ENCODE measurements at places on chromosomes 6 and 20.

DNA sequence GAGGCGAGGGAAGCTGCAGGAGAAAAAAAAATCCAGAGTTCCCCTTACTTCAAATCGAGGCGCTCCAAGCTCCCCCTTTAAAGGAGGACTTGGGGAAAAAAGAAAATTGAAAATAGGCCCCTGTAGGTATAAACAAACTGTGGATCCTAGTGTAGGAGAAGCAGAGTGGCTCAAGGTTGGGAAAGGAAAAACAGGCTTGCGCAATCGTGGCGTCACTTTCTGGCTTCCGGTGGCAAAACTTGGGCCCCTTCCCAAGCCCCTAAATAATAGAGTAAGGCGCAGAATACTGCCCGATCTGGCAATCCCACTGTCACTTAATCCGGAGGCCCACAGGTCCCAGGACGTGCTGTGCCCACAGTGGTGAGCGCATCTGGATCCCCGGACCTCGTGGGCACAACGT is 8.0 kb downstream of the PAX1 start:
- DNase-seq: no peak

DNA sequence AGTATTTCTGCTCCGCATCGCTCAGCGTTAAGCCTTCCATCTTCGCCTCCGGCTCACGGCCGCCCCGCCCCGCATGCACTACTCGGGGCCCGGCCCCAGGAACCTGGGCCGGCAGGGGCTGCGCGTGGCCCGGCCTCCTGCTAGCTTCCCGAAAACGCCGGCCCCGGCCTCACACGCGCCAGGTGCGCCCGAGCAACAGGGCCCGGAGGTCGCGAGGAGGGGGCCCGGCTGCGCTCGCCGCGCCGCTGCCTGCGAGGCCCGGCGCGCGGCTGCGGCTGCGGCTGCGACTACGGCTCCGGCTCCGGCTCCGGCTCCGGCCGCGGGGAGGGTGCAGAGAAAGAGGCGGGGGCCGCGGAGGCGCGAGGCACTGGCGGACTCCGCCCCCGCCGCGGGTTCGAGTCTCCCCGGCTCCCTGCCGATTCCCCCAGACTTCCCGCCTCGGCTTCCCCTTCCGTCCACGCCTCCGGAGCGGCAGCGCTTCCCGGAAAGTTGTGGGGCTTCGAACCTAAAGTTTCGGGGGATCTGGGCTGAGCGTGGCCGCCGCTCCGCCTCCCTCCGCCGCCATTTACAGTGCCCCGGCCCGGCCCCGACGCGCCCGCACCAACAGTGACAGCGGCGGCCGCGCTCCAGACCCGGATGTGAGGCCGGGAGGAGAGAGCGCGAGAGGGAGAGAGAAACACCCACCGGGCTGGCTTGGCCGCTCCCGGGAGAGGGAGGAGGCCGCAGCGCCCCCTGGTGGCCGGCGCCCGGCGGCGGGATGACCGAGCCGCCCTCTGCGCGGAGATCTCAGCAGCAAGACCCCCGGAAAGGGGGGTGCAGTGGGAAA is at the start of gene REPS1:
Gene REPS1, minus strand, starts transcription at position 611 of the 826 bp plus-strand sequence. Its CDS starts 571 bp downstream, at position 40.
- DNase-seq: peak; percentile 95

- DNase-seq: peak; percentile 89
These were observed 73.1 kb downstream of the HIVEP2 start for GRCh38 chr6:142871910-142872331.

GRCh38 chr6:140382355-140382754 is 1007.9 kb upstream of the CITED2 start:
- no peak for DNase-seq

DNA sequence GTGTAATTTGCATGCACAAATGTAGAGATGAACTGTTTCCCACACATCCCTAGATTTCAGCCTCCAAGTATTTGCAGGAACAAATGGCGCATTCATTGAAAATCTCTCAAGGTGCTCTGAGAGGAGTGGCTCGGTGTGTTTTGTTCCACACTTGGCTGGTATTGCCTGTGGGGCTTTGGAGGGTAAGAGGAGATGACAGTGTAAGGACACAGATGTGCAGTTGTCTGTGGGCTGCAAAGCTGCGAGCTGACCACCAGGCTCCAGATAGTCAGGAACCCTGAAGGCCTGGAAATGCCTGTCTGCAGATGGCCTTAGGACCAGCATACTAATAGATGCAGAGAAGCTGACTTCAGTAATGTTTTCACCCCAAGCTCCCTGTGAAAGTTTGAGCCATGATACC is 57.7 kb upstream of the PBOV1 start:
- no peak for DNase-seq

DNA sequence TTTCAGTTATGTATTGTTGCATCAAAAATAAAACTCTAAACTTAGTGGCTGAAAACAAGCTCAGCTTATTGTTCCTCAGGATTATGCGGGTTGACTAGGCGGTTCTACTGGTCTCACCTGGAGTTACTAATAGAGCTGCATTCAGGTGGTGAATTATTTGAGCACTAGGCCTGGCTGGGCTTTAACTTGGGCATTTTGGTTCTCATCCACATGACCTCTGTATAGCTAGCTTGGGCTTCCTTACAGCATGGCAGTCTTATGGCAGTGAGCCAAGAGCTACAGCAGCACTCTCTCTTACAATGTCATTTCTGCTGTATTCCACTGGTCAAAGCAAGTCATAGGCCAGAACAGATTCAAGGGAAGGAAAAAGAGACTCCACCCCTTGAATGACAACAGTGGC is 1.6 kb downstream of the PGBD1 start:
- DNase-seq: no peak

DNA sequence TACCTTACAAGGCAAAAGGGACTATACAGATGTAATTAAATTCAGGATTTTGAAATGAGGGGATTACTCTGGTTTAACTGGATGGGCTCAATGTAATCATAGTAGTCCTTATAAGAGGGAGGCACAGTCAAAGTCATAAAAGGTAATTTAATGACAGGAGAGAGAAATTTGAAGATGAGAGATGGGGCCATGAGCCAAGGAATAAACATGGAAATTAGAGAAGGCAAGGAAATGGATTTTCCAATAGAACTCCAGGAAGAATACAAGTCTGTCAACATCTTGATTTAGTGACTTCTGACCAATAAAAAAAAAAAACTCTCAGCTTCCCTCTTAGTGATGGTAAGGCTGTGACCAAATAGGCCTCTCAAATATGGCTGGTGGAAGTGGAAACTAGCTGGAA is 101.9 kb upstream of the BEND3 start:
- DNase-seq: no peak

DNA sequence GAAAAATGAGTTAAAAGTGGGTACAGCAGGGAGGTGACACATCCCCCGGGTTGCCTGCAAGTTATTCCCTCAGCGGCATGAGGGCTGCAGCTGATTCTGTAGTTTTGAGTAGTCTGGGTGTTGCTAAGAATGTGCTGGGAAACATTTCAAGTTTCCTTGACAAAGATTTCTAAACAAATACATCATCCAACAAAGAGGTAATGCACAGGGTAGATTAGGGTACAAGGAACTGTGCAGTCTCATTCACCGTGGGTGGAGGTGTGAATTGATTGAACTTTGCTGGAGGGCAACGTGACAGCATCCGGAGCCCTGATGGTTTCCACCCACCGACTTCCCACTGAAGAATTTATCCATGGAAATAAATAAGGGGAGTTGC is 21.8 kb downstream of the CASS4 start:
- peak; percentile 80 for DNase-seq

GRCh38 chr6:37313723-37314486 is 39.9 kb upstream of the RNF8 start:
- no peak for DNase-seq

- no peak for DNase-seq
These were observed 34.7 kb downstream of the PLEKHG1 start for GRCh38 chr6:150634176-150634963.

DNA sequence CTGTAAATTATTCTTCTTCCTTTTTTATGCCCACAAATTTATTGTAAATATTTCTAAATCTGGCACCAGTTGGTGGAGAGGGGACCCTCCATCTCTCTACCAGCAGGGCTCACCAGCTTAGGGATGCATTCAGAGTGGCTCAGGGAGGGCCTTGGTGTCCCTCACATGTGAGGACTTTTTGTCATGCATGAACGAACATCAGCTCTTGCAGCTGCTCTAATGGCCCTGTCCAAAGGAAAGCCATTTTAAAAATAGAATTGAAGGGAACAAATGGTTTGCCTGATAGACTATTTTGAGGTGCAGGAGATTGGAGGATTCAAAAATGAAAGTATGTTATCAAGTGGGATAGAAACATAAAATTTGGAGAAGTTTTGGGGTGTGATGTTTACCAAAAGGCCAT is 37.5 kb upstream of the KLHL31 start:
- no peak for DNase-seq

GRCh38 chr20:46111028-46111835 is 6.9 kb upstream of the CD40 start:
- no peak for DNase-seq

GRCh38 chr20:50788045-50788991 is 6.5 kb upstream of the BCAS4 start:
- peak; percentile 78 for DNase-seq

DNA sequence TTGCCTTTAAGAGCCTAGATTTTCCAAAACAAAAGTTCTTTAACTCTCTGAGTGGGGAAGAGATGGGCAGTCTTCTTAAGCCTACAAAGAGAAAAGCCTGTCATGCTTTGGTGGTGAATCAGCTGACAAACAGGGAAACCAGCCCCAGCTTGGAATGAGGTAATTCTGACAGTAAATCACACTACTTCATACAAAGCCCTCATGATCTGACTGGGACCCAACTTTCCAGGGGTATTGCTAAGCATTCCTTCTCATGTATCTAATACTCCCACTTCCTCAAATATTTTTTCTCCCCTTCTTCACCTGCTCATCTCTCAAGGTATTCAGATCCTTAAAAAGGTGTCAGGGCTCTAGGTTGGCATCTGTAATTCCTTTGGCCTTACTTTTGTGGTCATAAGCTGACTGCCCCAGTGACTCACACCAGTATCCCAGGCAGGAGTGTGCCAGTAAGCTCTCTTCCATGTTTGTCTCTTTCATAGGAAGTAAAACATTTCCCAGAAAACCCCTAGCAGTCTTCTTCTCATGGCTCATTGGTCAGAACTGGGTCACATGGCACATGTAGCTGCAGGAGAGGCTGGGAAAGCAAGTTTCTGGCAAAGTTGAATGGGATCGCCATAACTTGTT is 15.0 kb upstream of the TBC1D22B start:
- peak; percentile 88 for DNase-seq

- DNase-seq: no peak
These were observed 64.3 kb upstream of the MLN start for GRCh38 chr6:33868141-33868540.

GRCh38 chr20:9149796-9150195 is 80.9 kb downstream of the PLCB4 start:
- no peak for DNase-seq

DNA sequence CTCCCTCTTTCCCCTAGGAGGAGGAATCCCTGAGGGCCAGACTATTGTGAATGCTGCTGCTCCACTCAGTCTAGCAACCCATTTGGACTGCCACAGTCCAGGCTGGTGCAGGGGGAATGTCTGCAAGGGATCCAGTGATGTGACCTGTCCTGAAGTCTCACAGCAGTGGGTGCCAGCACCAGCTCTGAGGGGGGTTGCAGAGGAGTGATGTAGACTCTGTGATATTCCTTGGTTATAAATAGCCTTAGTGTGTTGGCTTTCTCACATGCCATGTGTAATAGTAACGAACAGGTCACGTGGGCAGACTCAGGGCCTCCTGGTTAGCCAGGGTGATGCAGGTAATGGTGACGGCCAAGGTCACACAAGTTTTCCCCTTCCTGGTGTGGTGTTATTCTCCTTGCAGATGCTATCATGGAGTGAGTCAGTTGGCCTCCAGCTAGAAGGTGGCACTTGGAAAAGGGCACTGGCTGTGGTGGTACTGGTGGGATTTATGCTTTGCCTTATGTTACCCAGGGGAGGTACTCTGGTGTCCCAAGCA is 404.4 kb downstream of the UTRN start:
- DNase-seq: no peak

DNA sequence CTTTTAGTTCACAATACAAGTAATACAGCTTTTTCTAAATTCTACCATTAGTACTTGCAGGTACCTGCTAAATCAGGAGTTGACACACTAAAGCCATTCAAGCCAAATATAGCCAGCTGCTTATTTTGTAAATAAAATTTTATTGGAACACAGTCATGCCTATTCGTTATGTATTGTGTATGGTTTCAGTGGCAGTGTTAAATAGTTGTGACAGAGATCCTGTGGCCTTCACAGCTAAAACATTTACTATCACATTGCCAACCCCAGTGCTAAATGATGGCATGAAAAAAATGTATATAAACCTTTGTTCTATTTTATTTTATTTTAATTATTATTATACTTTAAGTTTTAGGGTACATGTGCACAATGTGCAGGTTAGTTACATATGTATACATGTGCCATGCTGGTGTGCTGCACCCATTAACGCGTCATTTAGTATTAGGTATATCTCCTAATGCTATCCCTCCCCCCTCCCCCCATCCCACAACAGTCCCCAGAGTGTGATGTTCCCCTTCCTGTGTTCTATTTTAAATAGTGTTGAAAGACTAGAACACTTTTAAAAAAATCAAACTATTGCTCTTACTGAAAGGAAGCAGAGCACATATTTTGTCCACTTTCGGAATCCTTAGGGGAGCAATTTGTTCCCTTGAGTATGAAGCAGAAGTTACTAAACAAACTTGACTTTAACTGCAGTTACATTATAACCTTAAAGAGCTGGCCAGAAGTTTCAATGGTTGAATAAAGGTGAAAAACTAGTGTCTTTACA is 115.7 kb downstream of the PRIM2 start:
- DNase-seq: no peak

GRCh38 chr6:106279179-106279578 is 46.4 kb downstream of the ATG5 start:
- peak; percentile 19 for DNase-seq

DNA sequence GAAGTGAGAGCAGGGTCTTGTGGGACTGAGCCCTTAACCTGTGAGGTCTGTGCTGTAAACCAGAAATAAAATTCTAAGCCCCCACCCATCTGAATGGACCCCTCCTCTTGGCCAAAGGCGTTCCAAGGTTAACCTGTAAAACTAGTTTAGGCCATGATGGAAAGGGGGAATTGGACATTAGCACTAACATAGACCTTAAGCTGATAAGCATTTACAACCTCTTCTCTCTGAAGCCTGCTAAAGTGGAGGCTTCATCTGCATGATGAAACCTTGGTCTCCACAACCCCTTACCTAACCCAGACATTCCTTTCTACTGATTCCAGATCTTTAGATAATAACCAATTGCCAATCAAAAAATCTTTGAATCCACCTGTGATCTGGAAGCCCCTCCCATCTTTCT is 25.8 kb downstream of the PIGT start:
- DNase-seq: no peak

GRCh38 chr6:20409427-20409971 is 7.8 kb downstream of the E2F3 start:
- DNase-seq: no peak
